ENCODE measurements at places on chromosomes 4 and X.

- DNase-seq, result no peak
Measured at GRCh38 chr4:179415037-179415846, 1973.0 kb upstream of the AGA start.

DNA sequence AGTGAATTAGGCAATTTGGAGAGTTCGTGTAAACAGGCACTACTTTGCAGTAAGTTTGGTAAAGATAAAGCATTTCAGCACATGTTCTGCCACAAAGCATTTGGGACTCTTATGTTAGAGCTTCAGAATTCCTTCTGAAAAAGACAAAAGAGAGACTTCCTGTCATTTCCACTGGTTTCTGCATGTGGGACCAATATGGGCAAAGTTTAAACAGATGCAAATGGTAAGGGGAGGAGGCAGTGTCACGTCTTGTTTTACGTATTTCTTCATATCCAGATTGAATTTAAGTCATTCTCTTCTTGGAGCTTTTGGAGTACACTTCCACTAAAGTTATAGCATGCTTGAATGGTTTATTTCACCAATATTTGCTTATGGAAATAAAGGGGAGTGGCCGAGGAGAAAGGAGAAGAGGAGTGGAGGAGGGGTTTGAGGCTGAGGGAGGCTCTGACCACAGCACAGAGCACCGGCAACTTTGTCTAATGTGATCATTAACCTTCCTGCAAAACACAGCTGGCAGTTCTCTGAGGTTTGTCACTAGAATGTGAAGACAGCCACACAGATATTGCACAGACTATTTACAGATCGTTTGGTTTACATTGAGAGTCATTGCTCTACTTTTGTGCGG lies at the start of gene APELA:
APELA (plus strand) TSS at position 479 of the 625 bp plus-strand sequence. CDS start 154 bp downstream, outside the sequence.
- DNase-seq, result peak; percentile 18

GRCh38 chr4:177376024-177376423 lies 66.2 kb downstream of the AGA start:
- DNase-seq, result no peak

- DNase-seq, result no peak
Measured at GRCh38 chrX:40843643-40844042, 108.3 kb upstream of the MED14 start.

GRCh38 chr4:5033281-5033841 lies 14.1 kb upstream of the CYTL1 start:
- no peak for DNase-seq

DNA sequence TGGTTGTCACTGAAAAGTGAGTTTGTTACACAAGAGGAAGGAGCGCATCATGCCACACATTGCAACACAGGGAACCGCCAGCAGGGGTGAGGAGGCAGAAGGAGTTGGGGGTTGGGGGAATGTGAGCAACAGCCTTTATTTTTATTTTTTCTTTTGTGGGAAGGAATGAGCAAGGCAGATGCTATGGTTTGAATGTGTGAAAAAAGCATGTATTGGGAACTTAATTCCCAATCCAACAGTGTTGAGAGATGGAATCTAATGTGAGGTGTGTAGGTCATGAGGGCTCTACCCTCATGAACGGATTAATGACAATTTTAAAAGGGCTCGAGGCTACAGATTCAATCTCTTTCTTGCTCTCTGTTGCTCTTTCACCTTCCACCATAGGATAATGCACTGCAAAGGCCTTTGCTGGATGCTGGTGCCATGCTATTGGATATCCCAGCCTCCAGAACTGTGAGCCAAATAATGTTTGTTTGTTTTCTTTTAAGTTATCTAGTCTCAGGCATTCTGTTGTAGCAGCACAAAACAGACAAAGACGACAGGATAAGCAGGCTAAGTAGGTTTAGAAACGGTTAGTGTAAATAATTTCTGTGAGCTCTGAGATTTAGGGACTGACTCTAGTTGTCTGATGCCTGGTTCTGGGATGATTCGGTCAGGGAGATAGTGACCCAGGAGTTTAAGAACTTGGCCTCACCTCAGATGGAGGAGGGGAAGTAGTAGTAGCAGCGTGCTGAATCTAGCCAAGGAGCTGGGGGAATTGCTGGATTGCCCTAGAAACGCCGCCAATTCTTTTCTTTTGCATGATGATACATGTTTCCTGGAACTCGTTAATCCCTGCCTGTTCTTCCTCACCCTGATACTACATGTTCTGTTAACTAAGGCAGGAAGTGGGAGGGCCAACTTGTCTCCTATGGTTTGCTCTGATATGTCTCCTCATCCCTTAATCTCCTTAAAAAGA lies 156.6 kb upstream of the CTSO start:
- DNase-seq, result no peak

GRCh38 chrX:117972711-117973109 lies 143.9 kb downstream of the KLHL13 start:
- DNase-seq, result no peak

DNA sequence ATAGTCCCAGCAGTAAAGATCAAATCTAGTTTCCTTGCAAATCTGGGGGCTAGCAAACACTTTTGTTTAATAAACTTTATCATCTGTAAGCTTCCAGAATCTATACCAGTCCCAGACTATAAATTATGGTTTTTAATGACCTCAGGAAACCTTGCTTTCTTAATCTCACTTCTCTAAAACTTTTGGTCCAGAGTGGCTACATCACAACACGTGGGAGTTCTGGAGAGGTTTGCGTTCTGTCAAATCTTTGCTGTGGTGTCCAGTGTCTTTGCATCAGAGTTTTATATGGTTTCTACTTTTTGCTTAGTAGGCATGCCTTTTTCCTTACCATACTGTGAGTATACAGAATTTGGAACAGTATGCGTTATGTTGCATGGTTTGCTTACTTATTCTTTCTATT lies 193.9 kb downstream of the ANK2 start:
- DNase-seq, result no peak

- DNase-seq, result peak; percentile 92
Measured at GRCh38 chrX:70289793-70290770, at the start of the genes KIF4A and PDZD11. Gene KIF4A (plus strand): TSS chrX:70290104. CDS start chrX:70290459, 355 bp downstream. Gene PDZD11 (minus strand): TSS chrX:70289927. CDS start chrX:70289341, 586 bp downstream.

All from GM13976 (cell line).